Activated T-cell treated with anti-CD3 and anti-CD28 coated beads for 24 hours (primary cell): ENCODE measurements at places on chromosomes 5 and 9.

GRCh38 chr5:31531543-31531887 lies 378 bp downstream of the DROSHA start:
- DNase-seq = no peak

DNA sequence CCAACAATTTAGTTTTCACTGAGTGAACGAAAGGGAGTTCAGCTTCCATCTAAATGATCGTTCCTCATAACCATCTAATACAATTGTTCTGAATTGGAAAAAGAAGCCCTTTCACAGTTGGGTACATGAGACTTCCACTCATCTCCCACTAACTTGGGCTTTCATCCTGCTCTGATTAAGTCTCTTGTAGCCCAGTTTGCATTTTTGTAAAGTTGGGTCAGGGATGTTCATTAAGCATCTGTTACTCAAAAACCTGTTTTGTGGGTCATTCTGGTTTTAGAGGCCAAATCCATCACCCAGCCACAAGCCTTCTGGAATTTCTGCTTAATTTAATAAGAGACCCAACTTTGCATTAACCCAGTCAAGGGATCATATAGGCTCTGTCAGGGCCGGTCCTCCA lies 385.3 kb downstream of the BNC2 start:
- DNase-seq = no peak

GRCh38 chr5:170338933-170339779 lies 41.6 kb upstream of the LCP2 start:
- peak; percentile 52 for DNase-seq

- no peak for DNase-seq
Observed at GRCh38 chr5:67319935-67320725, 123.5 kb upstream of the CD180 start.

- no peak for DNase-seq
Observed at GRCh38 chr5:8396756-8397155, 527.8 kb downstream of the MTRR start.

- no peak for DNase-seq
Observed at GRCh38 chr5:141876628-141877355, 1.4 kb downstream of the PCDH1 start.

GRCh38 chr5:41794471-41794870 lies 75.8 kb downstream of the OXCT1 start:
- no peak for DNase-seq

DNA sequence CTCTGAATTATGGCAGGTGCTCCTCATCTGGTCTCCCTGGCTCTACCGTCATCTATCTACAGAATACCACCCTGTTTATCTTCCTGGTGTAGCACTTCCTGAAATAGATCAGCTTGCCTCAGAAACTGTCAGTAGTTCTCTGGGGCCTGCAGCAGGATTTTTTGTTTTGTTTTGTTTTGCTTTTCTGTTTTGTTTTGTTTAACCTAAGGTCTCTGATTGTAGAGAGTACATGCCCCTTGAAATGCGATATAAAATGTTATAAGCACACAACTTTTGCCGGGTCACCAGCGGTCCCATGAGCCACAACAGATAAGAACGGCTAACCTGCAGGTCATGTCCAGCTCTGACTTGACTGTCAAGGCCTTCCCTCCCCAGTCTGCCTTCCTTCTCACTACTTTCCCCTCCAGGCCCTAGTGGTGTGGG lies 26.6 kb upstream of the CREBRF start:
- no peak for DNase-seq

DNA sequence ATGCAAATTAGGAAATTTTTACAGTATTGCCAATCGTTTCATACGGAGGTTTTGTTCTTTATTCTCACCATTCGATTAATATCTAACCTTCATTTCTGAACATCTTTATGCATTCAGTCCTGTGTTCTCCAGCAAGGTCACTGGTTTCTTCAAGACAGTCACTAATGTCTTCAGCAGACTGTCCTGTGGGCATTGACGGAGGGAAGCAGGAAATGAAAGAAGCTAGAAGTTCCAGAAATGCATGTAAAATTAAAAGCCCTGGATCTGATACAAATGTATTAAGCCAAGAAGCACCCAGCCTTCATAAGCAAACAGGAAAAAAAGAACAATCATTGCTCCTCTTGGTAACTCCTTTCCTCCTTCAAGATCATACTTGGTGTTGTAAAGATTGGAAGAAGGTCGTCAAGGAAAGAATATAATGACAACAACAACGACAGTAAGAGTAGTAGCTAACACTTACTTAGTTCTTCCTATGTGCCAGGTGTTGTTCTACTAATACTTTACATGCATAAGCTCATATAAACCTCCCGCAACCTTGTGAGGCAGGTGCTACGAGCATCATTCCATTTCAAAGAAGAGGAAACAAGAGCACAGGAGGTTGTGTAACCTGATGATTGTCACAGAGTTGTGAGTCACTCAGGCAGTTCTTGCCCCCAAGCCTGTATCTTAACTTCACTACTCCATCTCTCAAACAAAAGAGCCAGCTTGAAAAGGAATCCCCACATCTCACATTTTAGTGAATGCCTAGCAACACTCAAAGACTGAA lies 59.9 kb upstream of the CER1 start:
- DNase-seq = no peak

DNA sequence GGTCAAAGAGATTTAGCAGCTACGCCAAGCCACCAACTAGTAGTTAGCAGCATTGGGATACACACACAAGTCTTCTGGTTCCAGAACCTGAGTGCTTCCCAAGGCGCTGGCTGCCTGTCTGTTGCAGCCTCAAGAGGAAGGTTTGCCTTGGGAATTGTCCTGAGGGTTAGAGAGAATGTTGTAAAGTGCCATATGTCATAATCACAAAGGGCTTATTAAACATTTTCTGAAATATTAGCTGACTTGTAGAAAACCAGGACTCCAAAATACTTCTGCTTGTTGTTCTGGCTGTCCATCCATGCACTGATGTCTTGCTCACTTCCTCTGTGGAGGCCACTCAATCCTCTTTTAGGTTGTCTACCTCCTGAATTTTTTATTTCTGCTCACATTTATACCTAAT lies 46.3 kb downstream of the SLC36A1 start:
- no peak for DNase-seq

GRCh38 chr9:114037249-114037648 lies 40.9 kb downstream of the AMBP start:
- no peak for DNase-seq

- DNase-seq = no peak
Observed at GRCh38 chr9:35102465-35102768, 514 bp downstream of the STOML2 start.

DNA sequence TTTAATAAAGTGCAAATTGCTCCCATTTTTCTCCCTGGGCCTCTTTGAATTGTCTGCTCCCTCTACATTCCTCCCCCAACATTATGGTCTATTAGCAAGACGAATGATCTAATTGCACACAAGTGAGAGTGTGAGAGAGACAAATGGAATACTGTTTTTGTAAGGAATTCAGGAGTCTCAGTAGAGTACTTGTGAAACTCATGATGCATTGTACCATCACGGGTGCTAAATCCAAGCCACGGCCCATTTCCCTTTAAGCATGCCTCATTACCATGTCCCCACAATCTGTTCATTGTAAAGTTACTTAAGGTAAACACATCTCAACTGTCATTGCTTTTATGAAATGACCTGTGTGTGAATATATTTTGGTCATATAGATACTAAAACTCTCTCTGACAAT lies 62.8 kb downstream of the CD180 start:
- DNase-seq = no peak

GRCh38 chr9:136327304-136327974 lies at the start of gene GPSM1:
Gene GPSM1 (plus strand): TSS chr9:136327539. CDS start chr9:136327696, 157 bp downstream.
- no peak for DNase-seq

GRCh38 chr5:124920909-124921666 lies 174.6 kb upstream of the ZNF608 start:
- no peak for DNase-seq

GRCh38 chr5:76351577-76351976 lies 51.5 kb upstream of the IQGAP2 start:
- no peak for DNase-seq

DNA sequence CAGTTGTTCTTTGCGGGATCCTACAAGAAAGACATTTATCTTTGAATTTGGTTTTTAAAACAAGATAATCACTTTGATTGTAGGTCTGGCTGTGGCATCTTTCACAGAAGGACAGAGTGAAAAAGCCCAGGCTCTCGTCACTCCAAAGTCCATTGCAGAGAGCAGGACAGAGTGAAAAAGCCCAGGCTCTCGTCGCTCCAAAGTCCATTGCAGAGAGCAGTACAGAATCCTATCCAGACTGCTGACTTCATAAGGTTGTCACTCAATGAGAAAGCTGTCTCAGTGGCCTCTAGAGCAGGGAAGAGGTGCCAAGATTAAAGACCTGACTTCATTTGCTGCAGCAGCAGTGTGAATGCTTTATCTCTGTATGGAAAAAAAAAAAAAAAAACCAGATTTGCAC lies 16.3 kb upstream of the GPX8 start:
- DNase-seq = no peak

DNA sequence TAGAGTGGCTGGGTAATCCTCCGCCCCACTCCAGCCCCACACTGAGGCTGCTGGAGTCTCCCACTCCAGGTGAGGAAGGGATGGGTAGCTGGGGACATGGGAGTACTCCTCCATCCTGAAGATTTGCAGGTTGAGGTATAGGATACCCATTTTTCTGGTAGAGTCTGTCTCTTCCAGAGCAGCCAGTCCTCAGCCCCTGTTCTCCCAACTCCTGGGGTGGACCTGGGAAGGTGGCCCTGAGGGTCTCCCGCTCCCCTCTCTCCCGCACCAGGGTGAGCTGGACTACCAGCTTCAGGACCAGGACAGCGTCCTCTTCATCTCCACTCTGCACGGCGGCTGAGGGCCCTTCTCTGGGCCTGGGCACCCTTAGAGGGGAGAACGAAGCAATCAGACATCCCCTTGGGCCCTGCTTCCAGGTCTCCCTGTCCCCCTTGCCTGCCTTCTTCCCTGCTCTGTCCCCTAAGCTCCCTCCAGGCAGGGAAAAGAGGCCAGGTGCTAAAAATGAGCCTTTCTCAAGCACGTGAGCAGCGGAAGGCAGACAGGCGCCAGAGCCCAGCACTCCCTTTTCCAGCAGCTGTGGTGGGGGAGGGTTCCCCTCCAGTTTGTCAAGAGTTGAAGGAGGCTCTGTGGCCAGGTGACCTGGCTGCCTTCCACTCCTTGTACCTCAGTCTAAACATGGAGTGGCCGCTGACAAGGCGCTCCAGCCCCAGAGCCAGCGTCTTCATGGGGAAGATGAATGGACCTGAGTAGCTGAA lies 18.4 kb downstream of the URM1 start:
- no peak for DNase-seq

GRCh38 chr5:132230871-132231270 lies 3.2 kb upstream of the P4HA2 start:
- no peak for DNase-seq

- DNase-seq = no peak
Observed at GRCh38 chr9:35909274-35909673, at the start of gene SPAAR. Gene SPAAR (plus strand): TSS chr9:35909490. CDS start chr9:35910464, 974 bp downstream.

DNA sequence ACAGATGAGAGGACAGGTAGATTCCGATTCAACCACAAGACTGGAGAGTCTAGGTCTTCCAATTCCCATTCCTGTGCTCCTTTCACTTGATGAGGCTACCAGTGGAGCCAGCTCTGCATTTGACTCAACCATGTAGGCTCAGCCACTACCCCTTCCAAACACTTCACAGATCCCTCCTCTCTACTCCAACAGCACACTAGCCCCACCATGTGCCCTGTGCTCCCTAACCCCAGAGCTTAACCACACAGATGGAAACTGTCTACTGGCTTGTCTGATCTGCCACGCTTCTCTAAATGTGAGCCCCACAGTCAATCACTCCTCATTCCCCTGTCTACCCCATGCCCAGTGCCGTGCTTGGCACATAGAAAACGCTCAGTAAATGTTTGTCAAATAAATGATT lies 508.2 kb downstream of the CDK5RAP2 start:
- DNase-seq = no peak

DNA sequence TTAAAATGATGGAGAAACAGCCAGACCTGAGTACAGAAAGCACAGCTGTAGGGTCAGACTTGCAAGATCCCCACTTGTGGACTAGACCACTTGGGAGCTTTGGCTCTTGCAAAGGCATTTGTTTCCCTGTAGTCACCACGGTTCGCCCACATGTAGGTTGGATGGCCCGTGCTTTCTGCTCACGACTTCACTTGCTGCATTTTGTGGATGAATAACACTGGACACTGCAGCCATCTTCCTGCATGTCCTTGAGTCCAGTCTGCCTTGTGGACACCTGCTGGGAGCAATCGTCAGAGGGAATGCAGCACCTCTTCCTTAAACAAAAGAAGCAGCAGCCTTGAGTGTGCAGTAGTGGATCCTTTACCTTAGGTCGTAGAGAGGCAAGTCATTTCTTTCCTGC lies 372.9 kb upstream of the IRX2 start:
- DNase-seq = no peak

GRCh38 chr5:149381261-149381985 lies 2.3 kb upstream of the IL17B start:
- DNase-seq = no peak

- no peak for DNase-seq
Observed at GRCh38 chr9:128316421-128316820, 5.8 kb downstream of the TRUB2 start.

- DNase-seq = no peak
Observed at GRCh38 chr5:40235471-40236400, 444.0 kb upstream of the PTGER4 start.

- peak; percentile 16 for DNase-seq
Observed at GRCh38 chr5:36724467-36725332, 118.3 kb downstream of the SLC1A3 start.

GRCh38 chr9:109512170-109512756 lies 14.2 kb upstream of the PTPN3 start:
- DNase-seq = no peak

DNA sequence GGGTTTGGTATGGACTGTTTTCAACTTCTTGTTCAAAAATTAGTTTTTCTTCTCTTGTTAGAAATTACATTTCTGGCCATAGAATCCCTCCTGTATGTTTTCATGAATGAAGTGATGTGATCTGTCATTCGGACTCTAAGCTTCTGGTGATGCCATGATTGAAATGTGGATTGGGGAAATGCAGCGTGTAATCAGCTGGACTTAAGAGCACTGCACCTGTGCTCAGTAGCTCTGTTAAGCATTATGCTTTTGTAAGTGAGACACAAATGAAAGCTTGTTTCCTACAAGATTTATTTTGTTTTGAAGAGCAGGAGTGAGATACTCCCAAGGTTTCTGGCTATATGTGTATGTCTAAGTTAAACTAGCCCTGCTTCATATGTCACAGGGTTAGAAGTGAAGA lies 24.0 kb upstream of the FAM120AOS start:
- DNase-seq = no peak

- no peak for DNase-seq
Observed at GRCh38 chr9:35832814-35833213, 3.8 kb downstream of the TMEM8B start.

DNA sequence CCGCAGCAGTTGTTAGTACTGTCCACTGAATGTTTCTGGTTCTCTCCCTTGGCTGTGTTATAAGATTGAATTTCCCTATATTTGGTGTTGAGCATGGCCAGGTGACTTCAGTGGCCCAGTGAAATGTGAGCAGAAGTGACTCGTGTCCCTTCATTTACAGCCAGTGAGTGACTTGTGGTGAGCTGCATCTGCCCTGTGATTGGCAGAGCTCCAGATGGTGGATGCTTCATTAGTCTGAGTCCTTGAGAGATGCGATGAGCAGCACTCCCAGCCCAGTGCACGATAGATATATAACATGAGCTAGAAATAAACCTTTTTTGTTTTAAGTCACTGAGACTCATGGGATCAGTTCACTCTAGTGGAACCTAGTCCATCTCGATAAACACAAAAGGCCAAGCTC lies 19.3 kb downstream of the PCSK5 start:
- no peak for DNase-seq
